ENCODE measurements at places on chromosomes 1 and 21.

GRCh38 chr1:232335741-232336293, 294.1 kb downstream of the SIPA1L2 start:
- DNase-seq = peak; percentile 84

- no peak for DNase-seq
Measured at GRCh38 chr1:68287241-68287640, 54.9 kb upstream of the WLS start.

DNA sequence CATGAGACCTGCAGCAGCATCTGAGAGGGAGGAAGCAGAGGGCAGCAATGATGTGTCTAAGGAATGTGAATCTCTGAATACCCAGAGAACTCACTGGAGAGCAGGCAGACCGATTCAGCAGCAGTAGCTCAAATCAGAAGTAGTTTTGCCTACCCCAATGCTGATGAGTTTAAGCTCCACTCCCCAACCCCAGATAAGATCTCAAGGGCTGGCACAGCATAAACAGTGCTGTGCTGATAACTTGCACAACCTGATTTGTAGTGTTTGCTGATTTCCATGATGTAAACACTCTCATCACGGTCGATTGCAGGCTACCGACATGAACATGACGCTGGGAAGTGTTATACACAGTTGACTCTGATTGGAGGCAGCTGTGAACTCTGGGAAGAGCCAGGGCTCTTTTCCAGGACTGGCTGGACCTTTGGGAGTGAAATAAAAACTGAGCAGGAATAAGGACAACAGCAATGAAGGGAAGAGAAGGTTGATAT, 11.2 kb upstream of the HMGCS2 start:
- no peak for DNase-seq

GRCh38 chr1:39683591-39684312, 7.5 kb downstream of the HPCAL4 start:
- no peak for DNase-seq

DNA sequence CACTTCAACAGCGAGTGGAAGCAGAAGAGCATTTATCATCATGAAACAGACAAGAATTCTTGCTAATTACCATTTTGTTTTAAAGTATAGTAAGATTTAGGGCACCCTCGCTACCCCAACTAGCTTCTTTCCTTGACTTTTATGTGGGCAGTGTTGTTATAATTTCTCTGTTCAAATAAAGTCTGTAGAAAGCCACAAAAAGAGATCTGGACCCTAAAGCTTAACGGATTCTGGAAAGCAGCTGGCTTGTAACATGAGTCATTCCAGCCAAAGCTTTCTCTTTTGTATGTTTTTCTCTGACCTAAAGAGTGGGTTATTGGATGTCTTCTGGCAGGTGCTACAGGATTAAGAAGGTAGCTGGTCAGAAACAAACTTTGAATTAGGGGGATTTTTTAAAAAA, 37.4 kb downstream of the RUNX1 start:
- no peak for DNase-seq

DNA sequence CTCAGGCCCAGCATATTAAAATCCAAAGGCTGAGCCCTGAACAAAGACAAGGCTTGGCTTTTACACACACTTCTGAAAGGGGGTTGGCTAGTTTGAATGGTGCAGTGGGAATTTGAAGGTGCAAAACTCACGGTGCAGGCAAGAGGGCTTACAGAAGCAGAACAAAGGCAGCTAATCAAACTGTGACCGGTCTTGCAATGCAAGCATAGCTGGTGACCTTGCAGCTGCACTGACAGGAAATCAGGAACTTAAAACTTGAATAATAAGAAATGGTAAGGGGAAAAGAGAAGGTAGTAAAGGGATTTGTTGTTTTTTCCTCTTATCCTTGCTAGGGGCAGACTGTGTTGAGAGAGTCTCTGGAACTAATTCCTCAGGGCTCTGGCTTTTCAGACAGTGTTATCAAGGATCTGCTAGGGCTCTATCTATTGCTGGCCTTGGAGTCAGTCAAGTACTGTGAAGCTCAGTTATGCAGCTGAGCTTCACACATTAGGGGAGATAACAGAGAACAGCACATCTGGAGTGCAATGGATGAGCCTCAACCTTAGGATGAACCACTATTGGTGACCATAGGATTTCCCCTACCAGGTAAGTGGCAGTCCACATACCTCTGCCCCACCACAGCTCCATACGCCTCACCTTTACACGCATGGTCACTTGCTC, 97.6 kb downstream of the PPIAL4G start:
- no peak for DNase-seq

GRCh38 chr1:178938959-178939317, 68.1 kb upstream of the ANGPTL1 start:
- no peak for DNase-seq

- peak; percentile 64 for DNase-seq
Measured at GRCh38 chr1:13513895-13514546, at the start of gene LRRC38. Gene LRRC38 (minus strand): TSS chr1:13514003. CDS start chr1:13513593, 410 bp downstream.

- no peak for DNase-seq
Measured at GRCh38 chr1:167517535-167518330, 596 bp downstream of the CD247 start.

DNA sequence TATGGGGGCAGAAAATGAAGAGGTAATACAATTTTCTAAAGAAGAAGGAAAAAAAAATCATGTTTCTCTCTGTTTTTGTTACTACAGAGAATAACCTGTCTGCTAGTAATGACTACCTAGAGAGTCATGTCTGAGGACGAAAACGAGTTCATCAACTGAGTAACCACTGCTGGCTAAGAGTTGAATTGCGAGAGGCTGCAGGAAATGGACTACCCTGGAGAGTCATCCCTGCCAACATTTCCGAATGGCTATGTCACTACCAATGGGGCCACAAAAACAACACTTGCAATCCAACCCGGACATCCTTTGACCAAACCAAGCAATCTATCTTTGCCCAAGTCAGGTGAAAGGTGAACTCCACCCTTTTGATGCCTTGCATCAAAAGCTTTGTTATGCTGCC, 120.6 kb downstream of the FCRL5 start:
- DNase-seq = no peak

GRCh38 chr1:229893762-229894444, 173.1 kb upstream of the GALNT2 start:
- DNase-seq = no peak

DNA sequence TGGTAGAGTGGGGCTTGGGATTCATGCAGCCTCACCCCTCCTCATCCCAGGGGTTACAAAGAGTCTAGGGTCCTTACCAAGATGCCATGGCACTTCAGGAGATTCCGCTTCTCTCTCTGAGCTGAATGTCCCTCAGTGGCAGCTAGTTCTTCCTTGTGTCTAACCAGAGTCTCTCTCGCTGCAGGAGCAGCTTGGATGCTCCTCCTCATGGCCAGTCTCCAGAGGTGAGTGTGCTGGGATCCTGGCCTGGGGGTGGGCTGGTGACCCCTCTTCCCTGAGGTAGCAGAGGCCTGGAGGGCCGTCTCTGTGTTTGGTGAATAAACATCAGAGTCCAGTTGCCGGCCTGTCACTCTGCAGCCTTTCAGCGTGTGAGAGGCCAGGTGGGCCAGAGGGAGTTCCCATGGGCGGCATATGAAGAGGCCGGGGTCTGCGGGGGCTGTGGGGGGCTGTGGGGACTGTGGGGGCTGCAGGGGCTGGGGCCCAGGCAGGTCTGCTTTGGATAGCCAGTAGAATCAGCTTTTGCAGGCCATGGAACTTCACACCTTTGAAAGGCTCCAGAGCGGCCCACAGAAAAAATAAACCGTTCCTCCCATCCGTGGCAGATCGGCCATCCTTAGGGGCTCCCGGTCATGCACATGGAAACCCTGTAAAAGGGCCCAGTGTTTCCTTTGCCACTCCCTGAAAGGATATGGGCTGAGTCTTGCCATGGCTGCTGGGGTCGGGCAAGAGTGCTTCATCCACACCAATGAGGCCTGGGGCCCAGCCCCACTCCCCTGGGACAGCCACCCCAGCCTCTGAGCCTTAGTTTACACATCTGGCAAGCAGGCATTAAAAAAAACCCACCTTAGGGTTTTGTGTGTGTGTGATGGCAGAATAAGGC, 256.4 kb downstream of the FOXD2 start:
- DNase-seq = no peak

- no peak for DNase-seq
Measured at GRCh38 chr1:180507795-180508724, 5.7 kb upstream of the ACBD6 start.

- no peak for DNase-seq
Measured at GRCh38 chr21:44878053-44878982, 4.8 kb upstream of the PTTG1IP start.

GRCh38 chr1:182062223-182062622, 711 bp upstream of the ZNF648 start:
- no peak for DNase-seq

- no peak for DNase-seq
Measured at GRCh38 chr1:48227165-48228013, 4.9 kb downstream of the SLC5A9 start.

DNA sequence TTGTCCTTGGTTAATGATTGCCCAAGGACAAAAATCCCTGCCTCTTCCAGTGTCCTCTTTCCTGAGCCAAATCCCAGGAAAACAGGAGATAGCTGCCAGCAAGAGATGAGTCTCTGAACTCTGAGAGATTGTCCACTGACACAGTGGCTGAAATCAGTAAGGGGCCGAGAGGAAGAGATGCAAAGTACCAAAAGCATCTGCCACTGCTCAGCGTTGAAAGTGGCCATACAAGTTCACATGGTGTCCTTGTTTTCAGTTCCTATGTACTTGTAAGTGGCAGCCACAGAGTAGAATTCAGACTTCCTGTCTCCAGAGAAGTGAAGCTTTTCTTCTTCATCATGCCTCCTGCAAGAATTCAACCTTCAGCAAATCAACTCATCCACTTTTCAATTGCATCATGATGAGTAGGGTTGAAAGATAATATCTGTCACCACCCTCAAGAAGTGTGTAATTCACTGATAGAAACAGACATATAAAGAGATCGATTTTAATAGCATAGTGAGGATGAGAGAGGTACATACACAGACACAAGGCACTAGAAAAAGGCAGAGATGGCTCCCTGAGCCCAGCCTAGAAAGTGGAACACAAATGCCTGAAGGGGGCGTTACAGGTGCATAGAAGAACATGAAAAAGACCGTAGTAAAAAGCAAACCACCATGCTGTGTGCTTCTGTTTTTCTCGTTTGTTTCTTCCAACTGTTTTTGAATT, 185.8 kb downstream of the MRPL39 start:
- peak; percentile 34 for DNase-seq

DNA sequence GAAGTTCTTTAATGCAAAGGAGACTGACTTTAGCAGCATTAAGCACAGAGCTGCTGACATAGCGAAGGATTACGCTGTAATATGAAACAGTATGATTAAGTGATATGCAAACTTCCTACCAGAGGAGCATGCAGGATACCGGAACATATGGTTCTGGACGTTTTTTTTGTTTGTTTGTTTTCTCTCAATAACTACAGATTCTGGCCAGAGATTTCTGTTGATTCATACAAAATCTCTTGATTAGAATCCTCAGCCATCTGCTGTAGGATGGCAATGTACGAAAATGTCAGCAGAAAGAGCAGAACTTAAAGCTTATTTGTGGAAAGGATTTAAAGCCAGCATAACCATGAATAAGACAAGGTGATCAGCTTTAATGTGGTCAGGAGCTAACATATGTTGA, 970.7 kb downstream of the KCNT2 start:
- peak; percentile 59 for DNase-seq

GRCh38 chr1:13807209-13807608, 107.2 kb downstream of the PRDM2 start:
- peak; percentile 9 for DNase-seq

DNA sequence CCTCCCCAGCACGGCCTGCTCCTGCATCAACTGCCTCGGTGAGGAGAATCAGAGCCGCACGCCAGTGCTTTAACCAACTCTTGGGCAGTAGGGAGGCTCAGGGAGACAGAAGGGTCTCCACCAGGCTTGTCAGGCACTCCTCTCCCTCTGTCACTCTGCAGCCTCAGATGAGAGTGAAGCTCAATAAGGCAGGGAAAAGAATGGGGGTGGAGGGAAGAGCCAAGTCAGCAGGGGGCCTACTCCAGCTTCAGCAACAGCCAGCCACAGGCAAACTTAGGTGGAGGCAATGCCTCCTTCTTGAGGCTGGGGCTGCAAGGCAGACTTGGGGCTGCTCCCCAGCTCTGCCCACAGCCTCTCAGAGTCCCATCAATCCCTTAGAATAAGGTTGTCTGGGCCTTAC, 51.8 kb upstream of the A3GALT2 start:
- DNase-seq = peak; percentile 34

- DNase-seq = no peak
Measured at GRCh38 chr1:209586221-209586740, 2.8 kb downstream of the CAMK1G start.

- DNase-seq = no peak
Measured at GRCh38 chr1:209375097-209375496, 208.4 kb upstream of the CAMK1G start.

GRCh38 chr1:224894915-224895314, 34.6 kb upstream of the DNAH14 start:
- peak; percentile 66 for DNase-seq

- DNase-seq = no peak
Measured at GRCh38 chr1:40622936-40623629, 42.4 kb downstream of the RIMS3 start.

DNA sequence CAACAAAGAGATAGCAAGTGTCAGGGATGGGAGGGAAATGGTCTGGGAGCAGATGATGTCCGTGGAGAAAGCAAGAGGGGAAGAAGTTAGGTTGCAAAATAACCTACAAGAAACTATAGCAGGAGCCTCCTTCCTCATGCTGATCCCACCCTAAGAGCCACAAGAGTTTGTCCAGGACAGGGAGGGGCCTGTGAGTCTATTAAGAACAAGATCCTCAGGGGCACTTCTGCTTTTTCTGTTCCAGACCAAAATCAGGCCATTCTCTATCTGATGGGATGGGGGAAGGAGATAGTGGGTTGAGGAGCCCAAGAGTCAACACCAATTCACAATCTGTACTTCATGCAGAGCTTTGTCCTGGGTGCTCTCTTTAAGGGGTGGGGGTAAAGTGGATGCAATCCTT, 7.7 kb upstream of the ATP1A4 start:
- no peak for DNase-seq

DNA sequence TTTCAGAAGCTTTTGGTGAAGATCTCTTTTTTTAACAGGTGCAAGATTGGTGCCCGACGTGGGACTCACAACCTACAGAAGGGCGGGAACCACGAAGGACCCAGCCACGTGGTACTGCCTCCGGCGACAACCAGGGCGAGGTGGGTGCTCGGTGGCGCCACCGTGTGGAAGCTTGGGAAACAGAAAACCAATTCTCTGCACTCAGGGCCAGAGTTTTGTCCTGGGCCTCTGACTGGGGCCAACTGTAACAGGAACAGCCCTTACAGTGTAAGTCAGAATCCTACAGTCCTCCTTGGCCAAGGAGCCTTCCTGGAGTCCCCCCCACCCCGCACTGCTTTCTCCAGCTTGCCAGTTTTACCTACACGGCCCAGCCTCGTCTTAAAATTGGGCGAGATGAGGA, 11.6 kb upstream of the S100A7A start:
- peak; percentile 12 for DNase-seq

- peak; percentile 75 for DNase-seq
Measured at GRCh38 chr1:230310381-230311163, 115.6 kb downstream of the PGBD5 start.

- no peak for DNase-seq
Measured at GRCh38 chr1:39230261-39231190, 26.0 kb downstream of the MACF1 start.

GRCh38 chr1:116832932-116833578, 76.7 kb upstream of the PTGFRN start:
- DNase-seq = no peak

GRCh38 chr1:227391879-227392278, 73.6 kb upstream of the CDC42BPA start:
- no peak for DNase-seq

Measured in NCI-H524 (cell line).